Cerebellar cortex (tissue), 1 donor: ENCODE measurements at places on chromosomes 16 and 17.

GRCh38 chr16:71250461-71251235, 20.1 kb upstream of the HYDIN start:
- no peak for DNase-seq

DNA sequence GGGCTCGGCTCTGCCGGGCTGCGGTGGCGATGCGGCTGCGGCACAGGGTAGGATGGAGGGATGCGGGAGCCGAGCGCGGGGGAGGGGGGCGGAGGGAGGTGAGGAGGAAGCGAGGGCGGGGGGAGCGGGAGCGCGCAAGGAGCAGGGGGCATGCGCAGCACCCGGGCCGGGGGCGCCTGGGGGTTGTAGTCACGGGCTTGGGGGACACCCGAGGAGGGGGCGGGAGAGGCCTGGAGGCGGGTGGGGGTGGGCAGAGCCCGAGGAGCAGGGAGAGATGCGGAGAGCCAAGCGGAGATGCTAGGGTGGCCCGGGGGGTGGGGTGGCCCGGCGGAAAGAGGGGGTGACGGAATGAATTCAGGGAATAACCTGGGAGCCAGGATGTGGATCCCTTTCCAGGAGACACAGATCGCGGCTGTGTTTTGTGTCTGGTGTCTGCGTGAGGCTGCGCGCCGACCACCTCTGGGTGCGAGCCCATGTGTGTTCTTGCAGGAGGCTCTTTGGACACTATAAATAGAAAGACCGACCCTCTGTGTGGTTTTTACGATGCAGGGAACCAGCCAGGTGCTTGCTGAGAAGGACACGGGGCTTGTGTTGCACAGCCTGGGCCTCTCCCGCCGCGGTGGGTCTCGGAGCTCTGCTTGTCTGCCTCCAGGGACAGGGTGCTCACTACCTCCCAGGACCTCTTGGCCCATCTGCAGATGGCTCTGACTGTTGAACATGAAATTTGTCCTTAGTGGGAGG, at the start of gene STX1B:
TSS of gene STX1B (minus strand) at position 54 of the 741 bp plus-strand sequence. CDS start 242 bp downstream, outside the sequence.
- DNase-seq: peak; percentile 85

- no peak for DNase-seq
Measured at GRCh38 chr16:19186408-19186807, 18.4 kb downstream of the SYT17 start.

DNA sequence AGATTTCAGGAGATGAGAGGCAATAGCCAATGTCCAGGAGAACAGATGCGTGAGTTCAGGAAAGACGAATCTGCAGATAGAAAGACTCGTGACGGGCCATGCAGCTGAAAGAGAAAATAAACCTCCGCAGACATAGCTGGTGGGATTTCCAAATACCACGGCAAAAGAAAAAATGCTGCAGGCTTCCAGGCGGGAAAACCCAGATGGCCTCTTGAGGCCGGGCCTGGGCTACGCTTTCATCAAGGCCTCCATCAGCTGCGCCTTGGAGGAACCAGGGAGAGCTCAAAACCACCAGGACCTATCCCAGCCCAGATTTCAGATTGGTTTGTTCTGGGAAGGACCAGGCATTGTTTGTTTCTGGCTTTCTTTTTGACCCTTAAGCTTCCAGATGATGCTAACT, 16.7 kb downstream of the CCDC40 start:
- no peak for DNase-seq

DNA sequence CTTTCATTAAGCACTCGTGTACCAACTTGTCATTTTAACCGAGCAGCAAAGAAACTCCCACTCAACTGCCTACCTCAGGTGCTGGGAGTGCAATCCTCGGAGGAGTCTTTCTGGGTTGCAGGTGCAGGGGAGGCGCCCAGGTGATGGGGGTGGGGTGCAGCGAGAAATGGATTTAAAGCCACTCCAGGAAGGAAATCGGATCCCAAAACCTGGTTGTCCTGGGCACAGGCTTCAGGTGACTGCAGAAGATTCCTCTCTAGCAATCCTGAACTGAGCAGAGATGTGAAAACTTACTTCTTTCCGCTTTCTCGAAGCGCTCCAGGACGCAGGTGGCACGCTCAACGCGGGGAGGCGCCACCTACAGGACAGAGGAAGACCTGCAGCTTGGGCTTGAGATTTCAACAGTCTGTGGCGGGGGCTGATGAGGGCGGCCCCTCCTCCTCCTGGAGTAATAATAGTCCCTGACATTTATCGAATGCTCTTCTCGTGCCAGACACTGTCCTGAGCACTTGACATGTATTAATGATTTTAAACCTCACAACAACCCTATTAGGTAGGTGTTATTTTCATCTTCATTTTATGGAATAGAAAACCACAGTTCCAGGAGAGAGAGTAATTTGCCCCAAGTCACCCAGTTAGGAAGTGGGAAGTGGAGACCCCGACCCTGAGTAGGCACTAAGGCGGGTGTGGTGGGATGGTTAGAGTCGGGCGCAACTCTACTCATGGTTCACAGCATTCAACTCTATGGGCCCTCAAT, 27.2 kb upstream of the SKAP1 start:
- DNase-seq: peak; percentile 24

DNA sequence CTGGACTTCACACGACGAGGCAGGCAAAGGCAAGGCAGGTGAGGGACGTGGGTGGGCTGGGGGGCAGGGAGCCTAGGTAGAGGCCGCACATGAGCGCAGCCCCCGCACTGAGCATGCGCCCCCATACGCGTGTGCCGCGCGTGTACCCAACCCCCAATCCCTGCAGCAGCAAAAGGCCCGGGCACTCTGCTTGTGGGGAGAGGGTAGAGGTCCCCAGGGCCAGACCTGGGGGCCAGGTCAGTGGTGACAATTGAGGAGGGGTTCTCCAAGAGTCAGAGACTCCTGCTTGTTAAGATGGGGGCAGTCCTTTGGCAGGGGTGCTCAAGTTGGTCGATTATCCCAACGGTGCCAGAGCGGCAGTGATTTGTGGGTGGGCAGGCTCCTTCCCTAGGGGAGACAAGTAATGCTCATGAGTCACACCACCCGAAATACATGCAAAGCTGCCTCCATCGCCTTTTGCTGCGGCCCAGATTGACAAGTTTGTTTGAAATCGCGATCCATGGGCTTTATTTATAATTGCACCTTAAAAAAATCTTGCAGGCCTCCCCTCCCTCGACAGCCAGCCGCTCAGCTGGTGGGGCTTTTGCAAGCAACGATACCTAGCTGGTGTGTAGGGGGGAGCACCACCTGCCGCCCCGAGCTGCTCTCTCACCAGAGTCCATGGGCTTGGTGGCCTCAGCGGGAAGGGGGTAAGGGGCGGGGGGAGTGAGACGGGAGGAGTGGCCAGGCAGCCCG, 1.1 kb upstream of the GIT1 start:
- DNase-seq: peak; percentile 58

- DNase-seq: no peak
Measured at GRCh38 chr16:80564394-80564793, 23.6 kb downstream of the DYNLRB2 start.

DNA sequence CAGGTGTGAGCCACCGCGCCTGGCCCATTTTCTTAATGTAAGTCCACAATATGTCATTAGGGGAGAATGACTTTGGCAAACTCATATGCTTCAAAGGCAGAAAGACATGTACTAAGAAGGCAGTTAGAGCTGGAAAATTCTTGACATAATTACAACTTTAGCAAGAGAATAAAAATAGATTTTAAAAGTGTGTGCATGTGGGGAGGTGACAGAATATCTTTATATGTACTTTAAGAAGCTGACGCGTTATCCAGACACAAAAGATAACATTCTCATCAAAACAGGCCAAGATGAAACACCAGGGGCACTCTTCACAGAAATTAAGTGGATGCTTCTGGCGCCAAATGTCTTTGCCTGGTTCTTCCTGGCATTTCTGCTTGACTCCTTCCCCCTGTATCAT, 28.2 kb downstream of the GJC1 start:
- DNase-seq: no peak

DNA sequence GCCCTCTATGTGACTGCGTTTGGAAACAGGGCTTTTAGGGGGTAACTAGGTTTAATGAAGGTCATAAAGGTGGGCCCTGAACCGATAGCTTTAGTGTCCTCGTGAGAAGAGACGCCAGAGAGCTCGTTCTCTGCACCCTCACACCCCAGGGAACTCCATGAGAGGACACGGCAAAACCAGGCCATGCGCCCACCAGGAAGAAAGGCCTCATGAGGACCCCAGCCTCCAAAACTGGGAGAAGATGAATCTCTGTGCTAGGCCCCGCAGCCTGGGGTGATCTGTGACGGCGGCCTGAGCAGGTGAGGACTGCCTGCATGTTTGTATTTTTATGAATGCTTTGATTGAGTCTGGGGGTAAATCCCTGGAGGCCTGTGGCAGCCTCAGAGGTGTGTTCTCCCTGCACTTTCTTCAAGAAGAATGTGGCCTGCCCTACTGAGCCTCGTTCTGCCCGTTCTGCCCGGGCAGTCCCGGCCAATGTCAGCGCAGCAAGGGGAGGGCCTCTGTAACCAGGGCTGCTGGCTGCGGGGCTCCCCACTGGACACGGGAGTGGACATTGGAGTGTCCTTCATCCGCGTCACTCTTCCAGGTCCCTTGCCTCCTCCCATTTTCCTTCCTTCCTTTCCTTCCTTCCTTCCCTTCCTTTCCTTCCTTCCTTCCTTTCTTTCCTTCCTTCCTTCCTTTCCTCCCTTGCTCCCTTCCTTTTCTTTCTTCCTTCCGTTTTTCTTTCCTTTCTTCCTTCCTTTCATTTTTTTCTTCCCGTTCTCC, 6.8 kb upstream of the RNF213 start:
- DNase-seq: no peak

DNA sequence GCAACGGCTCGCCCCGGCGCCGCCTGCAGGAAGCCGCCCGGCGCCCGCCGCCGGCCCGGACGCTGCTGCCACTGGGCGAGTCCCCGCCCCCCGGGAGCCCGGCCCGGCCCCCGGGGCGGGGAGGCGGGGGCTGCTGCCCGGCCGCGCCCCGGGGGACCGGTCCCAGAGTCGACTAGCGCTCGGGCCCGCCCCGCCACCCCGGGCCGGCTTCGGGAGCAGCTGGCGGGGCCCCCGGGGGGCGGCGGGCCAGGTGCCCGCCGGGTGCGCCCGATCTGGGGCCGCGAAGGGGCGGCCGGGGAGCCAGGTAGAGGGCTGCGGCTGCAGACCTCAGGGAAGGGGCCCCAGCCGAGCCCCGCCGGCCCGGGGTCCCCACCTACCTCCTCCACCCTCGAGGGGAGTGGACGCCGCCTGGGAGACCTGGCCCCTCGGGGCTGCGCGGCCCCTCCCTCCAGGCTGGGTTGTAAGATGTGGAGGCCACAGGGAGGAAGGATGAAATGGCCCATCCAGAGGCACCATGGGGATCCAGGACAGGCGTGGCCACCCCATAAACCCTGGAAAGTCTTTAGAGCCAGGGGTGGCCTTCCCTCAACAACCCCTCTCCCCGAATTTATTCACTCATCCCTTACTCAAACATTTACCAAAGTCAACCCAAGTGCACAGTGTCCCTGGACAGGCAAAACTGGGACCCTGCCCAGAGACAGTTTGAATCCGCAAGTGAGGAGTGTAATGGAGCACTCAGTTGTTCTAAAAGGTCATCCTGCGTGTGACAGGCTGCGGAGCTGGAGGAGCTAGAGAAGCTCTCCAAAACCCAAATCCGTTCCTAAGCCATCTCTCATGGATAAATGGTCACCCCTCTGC, at the start of gene CDYL2:
TSS of gene CDYL2 (minus strand) at position 73 of the 858 bp plus-strand sequence. CDS start 425 bp downstream, outside the sequence.
- no peak for DNase-seq

GRCh38 chr16:48350736-48351135, 34.5 kb downstream of the SIAH1 start:
- DNase-seq: no peak

- DNase-seq: no peak
Measured at GRCh38 chr16:77748421-77749005, 26.2 kb downstream of the NUDT7 start.

DNA sequence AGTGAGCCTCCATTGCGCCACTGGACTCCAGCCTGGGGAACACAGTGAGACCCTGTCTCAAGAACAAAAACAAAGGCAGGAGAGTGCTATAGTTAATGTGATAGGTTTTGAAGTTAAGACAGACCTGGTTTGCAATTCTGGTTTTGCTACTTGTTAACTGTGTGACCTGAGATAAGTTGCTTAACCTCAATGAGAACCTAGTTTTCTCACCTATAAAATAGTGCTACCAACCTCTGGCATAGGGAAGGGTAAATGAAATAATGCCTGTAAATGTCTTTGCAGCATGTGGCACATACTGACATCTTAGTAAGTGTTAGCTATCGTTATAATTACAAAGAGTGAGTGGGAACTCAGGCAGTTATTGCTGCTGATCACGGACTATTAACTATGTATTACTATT, 29.8 kb upstream of the NFATC3 start:
- no peak for DNase-seq

GRCh38 chr17:38587947-38588787, 17.6 kb downstream of the SRCIN1 start:
- no peak for DNase-seq

DNA sequence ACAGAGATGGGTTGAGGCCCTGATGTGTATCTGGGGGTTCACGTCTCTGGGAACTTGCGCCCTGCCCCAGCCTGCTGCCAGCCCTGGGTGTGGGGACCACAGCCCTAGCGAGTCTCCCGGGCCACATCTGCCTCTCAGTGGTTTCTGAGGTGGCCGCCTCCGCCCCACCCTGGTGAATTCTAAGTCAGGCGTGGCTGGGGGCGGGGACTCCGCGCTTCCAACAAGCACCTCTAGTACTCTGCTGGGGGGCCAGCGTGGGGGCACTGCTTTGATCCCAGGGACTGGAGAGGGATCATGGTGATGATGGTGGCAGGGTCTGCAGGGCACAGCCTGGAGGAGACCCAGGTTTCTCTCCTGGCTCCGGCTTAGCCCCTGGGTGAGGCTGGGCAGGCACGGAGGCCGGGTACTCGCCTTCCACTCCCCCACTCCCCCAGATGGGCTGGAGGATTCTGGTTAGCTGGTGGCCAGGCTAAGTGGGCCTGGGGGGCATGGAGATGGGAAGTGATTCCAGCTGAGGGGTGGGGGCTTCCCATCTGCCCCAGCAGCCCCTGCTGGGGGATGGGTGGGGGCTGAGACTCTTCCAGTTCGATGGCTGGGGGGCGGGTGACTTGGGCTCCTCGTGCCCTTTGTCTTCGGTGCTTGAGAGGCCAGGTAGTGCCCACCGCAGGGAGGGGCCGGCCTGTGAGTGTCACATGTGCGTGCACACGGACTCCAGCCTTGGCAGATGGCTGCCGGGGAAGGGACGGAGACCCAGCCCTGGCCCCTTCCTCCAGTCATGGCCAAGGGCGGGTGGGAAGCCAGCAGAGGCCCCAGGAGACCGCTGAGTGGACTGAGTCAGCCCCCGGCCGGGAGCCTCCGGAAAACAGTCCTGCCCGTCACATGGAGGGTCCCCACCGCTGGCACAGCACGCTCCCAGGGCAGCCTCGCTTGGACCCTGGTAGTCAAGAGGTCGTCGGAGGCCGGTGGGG, 3.9 kb downstream of the GLIS2 start:
- DNase-seq: no peak
